NCI-H446 (cell line): ENCODE measurements at places on chromosomes 7 and 10.

DNA sequence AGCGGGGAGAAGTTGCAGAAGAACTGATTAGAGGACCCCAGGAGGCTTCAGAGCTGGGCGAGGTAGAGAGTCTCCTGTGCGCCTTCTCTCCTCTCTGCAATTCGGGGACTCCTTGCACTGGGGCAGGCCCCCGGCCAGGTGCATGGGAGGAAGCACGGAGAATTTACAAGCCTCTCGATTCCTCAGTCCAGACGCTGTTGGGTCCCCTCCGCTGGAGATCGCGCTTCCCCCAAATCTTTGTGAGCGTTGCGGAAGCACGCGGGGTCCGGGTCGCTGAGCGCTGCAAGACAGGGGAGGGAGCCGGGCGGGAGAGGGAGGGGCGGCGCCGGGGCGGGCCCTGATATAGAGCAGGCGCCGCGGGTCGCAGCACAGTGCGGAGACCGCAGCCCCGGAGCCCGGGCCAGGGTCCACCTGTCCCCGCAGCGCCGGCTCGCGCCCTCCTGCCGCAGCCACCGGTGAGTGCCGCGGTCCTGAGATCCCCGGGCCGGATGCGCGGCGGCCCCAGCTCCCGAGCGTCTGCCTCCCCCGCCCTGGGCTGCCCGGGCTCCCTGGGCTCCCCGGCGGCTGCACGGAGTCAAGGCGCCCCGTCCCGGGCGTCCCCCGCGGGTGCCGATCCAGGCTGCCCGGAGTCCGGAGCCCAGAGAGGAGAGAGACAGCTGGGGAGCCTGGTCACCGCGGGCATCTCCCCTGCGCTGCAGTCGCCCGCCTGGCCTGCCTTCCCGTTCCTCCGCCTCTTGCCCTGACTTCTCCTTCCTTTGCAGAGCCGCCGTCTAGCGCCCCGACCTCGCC, at the start of gene PLAU:
Gene PLAU (plus strand): TSS at position 369 of the 789 bp plus-strand sequence. CDS start 424 bp downstream, outside the sequence.
- no peak for DNase-seq

- no peak for DNase-seq
Measured at GRCh38 chr10:104201636-104202035, 30.5 kb downstream of the CFAP43 start.

- DNase-seq = no peak
Measured at GRCh38 chr7:157014635-157015555, 4.4 kb upstream of the MNX1 start.

- DNase-seq = no peak
Measured at GRCh38 chr7:135147341-135147898, 452 bp upstream of the TMEM140 start.

- no peak for DNase-seq
Measured at GRCh38 chr10:2202401-2202800, 465.1 kb upstream of the ADARB2 start.

DNA sequence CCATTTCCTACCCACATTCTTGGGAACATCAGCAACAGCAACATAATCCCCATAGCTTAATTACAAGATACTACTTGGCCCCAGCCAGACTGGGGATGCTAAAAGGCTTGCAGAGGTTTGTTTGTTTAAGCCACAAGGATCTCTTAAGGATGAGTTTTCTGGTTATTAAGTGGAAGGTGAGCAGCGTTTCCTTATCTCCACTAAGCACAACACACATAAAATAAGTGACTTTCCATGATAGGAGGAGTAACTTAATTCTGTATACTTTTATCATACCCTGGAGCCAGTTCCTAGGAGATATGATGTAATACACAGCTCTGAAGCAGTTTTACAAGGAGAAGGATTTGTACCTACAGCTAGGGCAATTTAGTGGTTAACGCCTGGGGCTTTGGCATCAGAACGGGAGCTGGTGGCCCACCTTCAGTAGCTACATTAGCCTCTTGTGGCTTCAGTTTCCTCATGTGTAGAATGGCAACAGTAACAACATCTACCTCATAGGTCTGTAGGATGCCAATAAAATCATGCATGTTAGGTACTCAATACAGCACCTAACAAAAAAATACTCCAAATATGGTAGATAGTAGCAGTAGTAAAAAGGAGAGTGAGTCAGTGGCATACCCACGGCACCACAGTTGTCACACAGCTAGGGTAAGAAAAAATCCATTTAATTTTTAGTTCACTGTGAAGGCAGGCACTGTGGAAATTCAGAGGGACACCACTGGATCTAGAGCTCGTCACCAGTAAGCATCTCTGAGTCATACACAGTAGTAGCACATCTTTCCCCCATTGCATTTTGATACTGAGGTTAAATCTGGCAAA, 55.2 kb downstream of the DOCK4 start:
- no peak for DNase-seq
